ENCODE measurements at places on chromosomes 6 and 20. TPM values are rescaled to one million over a fixed set of nuclear protein-coding genes. Genes with fewer than 3 reads are reported as not detected.
A peak's percentile ranks its signal among the peaks of the same experiment; 100 is the strongest.

- DNase-seq = peak; percentile 88
Measured at GRCh38 chr6:81865712-81866111, 113.2 kb upstream of the TENT5A start.

GRCh38 chr20:50774515-50774914 is 20.3 kb upstream of the BCAS4 start:
- DNase-seq = no peak

- DNase-seq = no peak
Measured at GRCh38 chr6:77030929-77031674, 432.2 kb downstream of the HTR1B start.

GRCh38 chr6:38350942-38351341 is 288.8 kb downstream of the BTBD9 start:
- DNase-seq = no peak

GRCh38 chr6:51892750-51893149 is 194.7 kb downstream of the PKHD1 start:
- no peak for DNase-seq

DNA sequence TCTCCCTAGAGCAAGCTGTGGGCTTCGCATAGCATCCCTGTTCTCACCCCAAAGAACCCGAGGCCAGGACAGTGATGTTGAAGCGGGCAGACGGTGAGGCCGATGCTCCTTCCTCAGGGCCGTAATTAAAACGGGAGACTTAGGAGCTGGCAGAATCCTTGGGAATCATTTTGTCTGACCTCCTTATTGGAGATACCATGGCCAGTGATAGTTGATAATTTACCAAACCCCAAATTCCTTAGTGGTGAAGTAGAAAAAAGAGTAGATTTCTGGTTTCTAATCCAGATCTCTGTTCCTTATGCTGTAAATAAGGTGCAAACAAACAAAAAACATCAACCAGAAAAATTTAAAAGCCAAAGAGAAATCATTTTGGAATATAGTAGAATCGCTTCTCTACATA is 361.1 kb upstream of the AGPAT4 start:
- no peak for DNase-seq

GRCh38 chr6:7138046-7138531 is 30.3 kb downstream of the RREB1 start:
- no peak for DNase-seq

DNA sequence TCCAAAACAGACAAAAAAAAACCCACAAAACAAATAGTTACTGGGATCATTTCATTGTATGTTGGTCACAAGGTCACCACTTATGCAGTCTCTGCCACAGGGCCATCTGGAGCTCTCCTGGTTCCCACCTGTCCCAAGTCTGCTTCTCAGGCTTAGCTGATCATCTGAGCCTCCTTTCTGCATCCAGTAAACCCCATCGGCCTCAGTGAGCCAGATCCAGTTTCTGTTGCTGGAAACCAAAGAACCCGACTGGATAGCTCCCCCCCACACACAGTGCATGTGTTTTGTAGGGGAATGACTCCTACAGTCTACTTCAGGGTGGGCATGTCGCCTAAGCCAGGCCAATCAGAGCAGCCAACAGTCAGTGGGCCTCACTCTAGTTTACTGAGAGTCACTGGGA is 233.3 kb downstream of the PREX1 start:
- no peak for DNase-seq

DNA sequence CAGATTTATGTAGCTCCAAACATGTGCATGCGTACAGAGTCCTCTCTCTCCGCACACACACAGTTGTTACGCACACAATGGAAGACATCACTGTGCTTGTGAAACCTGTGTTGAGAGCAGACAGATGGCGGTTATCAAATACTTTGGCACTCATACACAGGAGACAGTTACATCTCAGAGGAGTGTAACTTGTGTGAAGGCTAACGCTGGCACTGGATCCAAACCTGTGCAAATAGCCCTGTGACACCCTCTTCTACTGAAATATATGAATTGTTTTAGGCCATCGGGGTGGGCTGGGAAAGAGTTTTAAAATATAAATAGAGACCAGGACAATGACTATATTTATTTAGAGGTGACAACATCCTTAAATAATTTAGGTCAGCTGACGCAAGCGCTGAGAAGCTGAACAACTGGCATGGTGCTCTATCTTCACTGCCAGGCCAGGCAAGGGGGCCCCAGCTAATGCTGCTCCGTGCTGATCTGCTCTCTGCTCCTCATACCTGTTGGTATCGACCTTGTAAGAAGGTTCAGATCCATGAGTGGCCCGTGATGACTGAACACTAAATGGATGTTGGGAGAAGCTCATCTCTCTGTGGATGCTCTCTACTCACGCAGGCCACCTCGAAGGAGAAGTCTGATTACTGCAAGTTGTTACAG is 69.4 kb downstream of the FOXC1 start:
- DNase-seq = no peak

DNA sequence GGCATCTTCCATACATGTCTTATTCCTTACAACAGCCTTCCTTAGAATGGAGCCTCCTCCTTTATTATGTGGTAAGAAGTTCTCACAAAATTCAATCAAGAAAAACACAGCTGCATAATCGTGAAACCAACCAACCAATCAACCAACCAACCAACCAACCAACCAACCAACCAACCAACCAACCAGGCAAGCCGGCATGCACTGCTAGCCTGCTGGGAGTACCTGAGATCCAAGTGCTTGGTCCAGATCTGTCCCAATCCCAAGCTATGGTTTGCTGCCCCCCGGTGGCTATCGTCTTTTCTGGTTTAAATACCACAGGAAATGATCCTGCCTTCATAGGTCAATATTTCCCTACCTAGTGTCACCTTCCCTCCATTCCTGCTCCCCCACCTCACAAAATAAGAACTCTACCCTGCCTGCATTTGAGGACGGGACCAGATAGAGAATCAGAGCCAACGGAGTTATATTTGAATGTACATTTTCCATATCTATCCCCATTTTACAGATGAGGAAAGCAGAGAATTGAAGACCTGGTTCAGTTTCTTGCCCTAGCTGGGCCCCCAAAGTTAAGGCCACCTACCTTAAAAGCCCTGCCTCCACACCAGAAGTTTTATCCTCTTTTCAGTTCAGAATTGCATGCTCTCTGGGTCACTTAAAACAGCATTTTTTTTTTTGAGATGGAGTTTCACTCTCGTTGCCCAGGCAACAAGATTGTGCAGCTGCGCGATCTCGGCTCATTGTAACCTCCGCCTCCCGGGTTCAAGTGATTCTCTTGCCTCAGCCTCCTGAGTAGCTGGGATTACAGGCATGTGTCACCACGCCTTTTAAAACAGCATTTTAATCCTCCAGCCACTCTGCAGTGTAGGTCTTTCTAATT is 27.1 kb downstream of the RAB44 start:
- peak; percentile 73 for DNase-seq

DNA sequence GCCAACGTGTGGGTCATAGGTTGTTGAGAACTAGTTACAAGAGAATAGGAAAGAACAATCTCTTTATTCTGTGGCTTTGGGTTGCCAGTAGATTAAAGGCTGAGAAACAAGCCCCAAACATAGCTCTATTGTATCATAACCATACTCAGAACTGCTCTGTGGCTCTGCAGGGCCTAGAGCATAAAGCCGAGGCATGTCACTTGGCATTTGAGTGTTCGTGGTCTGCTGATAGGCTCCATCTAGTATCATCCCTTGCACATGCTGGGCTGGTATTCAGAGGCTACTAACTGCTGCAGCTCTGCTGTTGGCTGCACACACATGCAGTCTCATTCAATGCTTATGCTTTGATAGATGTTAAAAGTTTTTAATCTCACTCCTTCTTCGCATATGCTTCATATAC is 157.9 kb downstream of the OGFRL1 start:
- DNase-seq = no peak

GRCh38 chr6:53199156-53199555 is 50.5 kb upstream of the GCM1 start:
- DNase-seq = no peak

DNA sequence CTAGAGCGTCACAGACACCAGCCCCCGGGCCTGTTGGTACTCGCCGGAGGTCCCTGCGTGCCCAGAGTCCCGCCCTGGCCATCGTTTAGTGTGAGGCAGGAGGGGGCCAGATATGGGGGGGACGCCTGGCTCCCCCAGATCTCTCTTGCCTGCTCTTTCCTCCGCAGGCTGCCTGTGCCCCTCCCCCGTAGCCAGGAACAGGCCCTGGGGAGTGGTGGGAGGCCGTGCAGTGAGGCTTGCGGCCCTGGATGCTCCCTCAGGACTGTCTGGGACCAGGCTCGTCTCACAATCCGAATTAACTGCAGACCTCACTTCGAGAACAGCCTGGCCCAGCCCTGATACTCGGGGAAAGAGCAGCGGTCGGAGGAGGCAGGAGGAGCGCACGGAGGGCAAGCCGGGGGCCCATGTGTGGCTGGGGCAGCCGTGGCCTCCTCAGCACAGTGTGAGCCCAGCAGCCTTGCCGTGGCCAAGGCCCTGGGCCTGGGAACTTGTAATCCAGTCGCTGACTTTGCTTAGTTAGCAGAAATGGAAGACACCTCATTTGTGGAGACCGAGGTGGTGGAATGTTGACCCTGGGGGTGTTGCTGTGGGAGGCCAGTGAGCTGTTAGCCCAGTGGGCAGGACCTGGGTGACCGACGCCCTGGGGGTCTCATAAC is 28.7 kb downstream of the FRMD1 start:
- DNase-seq = no peak

- DNase-seq = peak; percentile 46
Measured at GRCh38 chr20:34703424-34704176, 544 bp upstream of the TP53INP2 start.

GRCh38 chr20:2624190-2624589 is 28.2 kb upstream of the NOP56 start:
- no peak for DNase-seq

DNA sequence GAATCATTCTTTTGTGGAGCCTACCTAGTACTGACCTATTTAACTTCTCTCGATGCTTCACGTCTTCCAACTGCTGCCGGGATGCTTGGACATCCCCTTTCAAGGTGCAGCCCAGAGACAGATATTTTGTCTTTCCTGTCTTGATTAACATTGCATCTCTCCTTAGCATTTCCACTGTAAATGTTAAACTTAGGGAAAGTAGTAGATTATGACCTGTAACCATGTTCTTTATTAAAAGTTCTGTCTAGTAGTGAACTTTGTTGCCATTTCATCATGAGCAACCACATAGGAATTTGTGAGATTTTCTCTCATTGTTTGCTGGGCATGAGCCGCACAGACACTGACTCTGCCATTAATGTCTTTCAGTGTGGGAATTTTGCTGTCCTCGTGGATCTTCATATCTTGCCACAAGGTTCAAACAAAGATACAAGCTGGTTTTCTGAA is 117.9 kb downstream of the JAG1 start:
- DNase-seq = peak; percentile 68

- DNase-seq = no peak
Measured at GRCh38 chr6:44235269-44235668, 11.6 kb upstream of the HSP90AB1 start.

GRCh38 chr6:19719691-19720128 is 117.5 kb upstream of the ID4 start:
- DNase-seq = no peak

- no peak for DNase-seq
Measured at GRCh38 chr6:17855381-17855780, 132.1 kb downstream of the KIF13A start.

- no peak for DNase-seq
Measured at GRCh38 chr20:54151075-54151439, 22.7 kb downstream of the CYP24A1 start.

GRCh38 chr6:33692760-33693158 is 18.7 kb downstream of the UQCC2 start:
- no peak for DNase-seq

DNA sequence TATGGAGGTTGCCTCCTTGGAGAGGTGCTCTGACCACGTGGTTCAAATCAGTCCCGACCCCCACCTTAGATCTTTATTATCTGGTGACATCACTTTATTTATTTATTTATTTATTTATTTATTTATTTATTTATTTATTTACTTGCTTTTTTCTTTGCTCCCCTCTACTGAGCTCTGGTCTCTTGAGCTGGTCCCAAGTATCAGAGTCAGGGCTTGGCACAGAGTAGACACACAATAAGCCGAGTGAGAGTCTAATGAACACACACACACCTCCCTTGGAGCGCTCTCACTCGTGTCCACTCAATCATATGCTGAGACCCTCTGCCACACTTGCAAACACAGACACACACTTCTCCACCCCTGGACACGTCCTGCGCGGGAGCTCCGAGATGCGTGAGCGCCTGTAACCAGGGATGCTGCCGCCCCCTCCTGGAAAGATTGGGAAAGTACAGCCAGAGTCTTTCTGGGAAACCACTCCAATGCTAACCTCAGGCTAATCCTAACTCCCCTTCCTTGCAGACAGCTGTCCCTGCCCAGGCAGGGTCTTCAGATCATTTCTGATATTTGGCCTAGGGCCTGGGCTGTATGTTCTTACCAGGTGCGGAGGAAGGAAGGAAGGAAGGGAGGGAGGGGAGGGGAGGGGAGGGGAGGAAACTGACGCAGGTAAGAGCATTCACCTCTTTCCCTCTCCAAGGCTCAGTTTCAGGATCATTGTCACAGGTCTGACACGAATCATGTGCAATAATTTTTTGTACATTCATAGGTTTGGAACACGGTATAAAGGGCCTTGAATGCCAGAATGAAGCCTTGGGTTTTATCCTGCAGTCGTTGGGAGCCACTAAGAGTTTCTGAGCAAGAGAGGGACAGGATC is 70.9 kb downstream of the STK35 start:
- peak; percentile 54 for DNase-seq

GRCh38 chr20:43900121-43900466 is 14.6 kb upstream of the TOX2 start:
- no peak for DNase-seq

- peak; percentile 44 for DNase-seq
Measured at GRCh38 chr20:45347936-45348778, at the start of gene SDC4. TSS of gene SDC4 (minus strand) at chr20:45348424. CDS start at chr20:45348384, 40 bp downstream.

The FKBP1A gene
- polyA plus RNA-seq = 1,861 TPM

The DOK5 gene
- 3.5 TPM for polyA plus RNA-seq

The PTPN1 gene
- 41.1 TPM for polyA plus RNA-seq

The OR2H2 gene
- polyA plus RNA-seq = not detected

The TREM1 gene
- not detected for polyA plus RNA-seq

The TSBP1 gene
- polyA plus RNA-seq = not detected

The PROKR2 gene
- not detected for polyA plus RNA-seq

The CEP85L gene
- polyA plus RNA-seq = 1.8 TPM

The GUCA1A gene
- polyA plus RNA-seq = 0.04 TPM

The TMEM244 gene
- not detected for polyA plus RNA-seq

The TAGAP gene
- polyA plus RNA-seq = not detected

The PIGU gene
- polyA plus RNA-seq = 82.2 TPM

The AIF1 gene
- not detected for polyA plus RNA-seq

The PPP1R3G gene
- polyA plus RNA-seq = 0.03 TPM

The SLC17A2 gene
- not detected for polyA plus RNA-seq

Measured in endothelial cell of umbilical vein (primary cell).